ENCODE measurements at places on chromosomes 7 and 10.
A peak's percentile ranks its signal among the peaks of the same experiment; 100 is the strongest.

DNA sequence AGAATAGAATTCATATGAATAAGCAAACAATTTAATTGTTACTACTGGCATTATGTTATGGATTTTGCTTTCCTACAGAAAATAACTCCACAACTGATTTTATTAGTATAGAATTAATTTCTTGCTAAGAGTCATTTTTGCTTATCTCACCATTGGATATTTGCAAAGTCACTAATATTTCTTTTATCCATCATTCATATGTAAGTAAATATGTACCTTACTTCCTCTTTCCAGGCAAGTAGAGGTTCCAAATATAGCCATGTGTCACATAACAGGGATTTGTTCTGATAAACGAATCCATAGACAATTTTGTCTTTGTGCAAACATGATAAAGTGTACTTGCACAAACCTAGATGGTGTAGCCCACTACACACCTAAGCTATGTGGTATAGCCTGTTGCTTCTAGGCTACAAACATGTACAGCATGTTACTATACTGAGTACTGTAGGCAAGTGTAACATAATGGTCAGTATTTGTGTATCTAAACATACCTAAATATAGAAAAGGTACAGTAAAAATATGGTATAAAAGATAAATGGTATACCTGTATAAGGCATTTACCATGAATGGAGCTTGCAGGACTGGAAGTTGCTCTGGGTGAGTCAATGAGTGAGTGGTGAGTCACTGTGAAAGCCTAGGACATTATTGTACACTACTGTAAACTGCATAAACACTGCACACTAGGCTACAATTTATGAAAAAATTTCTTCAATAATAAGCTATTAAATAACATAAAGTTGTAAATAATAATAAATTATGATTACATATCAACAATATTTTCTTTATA is 18.3 kb downstream of the KLLN start:
- DNase-seq, result no peak

- DNase-seq, result no peak
Observed at GRCh38 chr10:63156236-63156635, 23.1 kb downstream of the NRBF2 start.

DNA sequence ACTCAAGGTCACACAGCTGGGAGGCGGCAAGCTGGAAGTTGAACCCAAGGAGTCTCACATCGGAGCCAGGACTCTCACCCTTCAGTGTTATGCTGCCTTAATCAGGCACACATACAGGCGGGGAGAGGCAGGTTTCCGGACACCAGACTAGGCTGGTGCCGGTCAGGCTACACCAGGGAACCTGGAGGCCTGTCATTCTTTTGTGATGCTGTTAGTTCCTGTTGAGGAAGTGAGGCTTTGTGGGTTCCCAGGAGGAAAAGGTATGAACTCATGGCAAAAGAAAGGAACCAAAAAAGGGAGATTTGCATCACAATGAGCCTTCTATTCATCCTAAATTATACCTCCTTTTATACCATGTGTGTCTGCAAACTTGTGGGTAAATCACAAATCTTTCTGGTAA is 103.8 kb downstream of the TCF7L2 start:
- no peak for DNase-seq

DNA sequence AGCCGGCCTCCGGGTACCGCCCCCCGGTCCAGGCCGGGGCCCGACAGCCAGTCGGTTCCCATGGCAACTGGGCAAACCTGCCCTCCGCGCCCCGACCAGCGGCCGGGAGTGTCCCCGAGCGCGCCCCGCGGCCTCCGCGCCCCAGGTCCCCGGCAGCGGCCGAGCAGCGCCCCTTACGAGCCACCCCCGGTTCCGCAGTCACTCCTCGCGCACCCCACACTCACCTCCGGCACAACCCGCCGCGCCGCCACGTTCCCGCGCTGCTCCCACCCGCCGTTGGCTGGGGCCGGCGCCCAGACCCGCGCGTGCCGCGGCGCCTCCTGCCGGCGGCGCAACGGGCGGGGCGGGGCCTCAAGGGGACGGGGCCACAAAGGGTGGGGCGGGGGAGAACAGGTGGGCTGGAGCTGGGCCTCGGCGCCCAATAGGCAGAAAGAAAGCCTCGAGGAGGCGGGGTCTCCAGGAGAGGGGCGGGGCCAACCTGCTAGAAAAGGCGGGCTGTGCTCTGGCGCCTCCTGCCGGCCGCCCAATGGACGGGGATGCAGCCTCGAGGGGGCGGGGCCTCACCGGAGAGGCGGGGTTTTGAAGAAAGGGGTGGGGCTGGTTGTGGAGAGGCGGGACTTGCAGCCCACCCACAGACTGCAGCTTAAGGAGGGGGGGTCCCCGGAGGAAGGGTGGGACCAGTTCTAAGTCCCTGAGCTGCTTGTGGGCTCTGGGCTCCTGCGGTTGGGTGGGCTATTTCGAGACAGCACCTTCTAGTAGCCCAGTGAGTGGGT is at the start of gene RADIL:
TSS of gene RADIL (minus strand) at position 345 of the 773 bp plus-strand sequence. CDS start 5,577 bp downstream, outside the sequence.
- peak; percentile 96 for DNase-seq

- no peak for DNase-seq
Observed at GRCh38 chr7:44057849-44058758, 7.3 kb downstream of the PGAM2 start.

DNA sequence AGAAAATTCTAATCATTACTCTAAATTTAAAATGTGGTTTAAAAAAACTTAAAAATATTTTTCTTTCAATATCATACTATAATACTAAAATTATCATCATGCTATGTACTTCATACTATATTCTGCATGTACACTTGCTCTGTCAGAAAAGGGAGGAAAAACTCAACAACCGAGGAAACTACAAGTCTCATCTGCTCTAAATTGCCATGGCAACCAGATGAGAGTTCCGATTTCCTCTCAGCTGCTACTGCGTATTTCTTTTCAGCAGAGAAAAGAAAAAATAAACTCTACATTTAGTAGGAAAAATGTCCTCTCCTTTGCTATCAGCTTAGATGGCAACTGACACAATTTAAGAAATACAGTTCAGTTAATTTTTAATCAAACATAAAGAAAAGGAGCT is 178.9 kb downstream of the SRPK2 start:
- no peak for DNase-seq

All from NCI-H146 (cell line).